ENCODE measurements at places on chromosomes 3 and 15.

GRCh38 chr3:50303013-50303815, at the start of gene HYAL1:
HYAL1 (minus strand) TSS chr3:50303574; CDS start chr3:50302956, 618 bp downstream.
- DNase-seq, result no peak

DNA sequence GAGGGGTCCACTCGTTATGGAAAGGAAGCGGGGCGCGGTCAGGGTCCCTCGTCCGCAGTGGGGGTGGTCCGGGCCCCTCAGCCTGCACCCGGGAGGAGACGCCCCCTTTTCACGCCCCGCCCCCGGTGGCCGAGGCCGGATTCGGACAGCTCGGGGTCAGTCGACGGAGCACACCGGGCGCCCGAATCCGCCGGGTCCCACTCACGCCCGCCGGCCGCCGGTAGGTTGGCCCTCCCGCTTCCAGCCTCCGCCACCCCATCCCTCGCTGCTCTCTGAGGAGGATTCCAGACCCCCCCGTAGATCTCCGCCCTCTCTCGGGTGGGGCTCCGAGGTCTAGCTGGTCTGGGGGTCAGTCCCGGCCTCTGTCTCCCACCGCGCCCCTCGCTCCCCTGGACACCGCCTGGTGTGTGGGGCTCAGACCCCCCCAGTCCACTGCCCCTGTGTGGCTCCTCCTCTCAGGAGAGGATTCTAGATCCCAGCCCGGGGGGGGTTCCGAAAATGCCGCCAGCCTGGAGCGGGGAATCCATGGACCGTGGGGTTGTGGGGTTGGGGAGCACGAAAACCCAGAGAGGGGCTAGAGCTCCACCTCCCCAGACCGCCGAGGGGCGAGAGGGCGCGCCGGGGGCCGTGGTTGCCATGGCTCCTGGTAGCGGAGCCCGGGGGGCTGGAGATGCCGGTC, 725 bp downstream of the CHL1 start:
- DNase-seq, result no peak

- DNase-seq, result no peak
Observed at GRCh38 chr3:99111235-99111634, 209.7 kb upstream of the DCBLD2 start.

GRCh38 chr3:48039487-48040190, 23.4 kb upstream of the MAP4 start:
- peak; percentile 85 for DNase-seq

DNA sequence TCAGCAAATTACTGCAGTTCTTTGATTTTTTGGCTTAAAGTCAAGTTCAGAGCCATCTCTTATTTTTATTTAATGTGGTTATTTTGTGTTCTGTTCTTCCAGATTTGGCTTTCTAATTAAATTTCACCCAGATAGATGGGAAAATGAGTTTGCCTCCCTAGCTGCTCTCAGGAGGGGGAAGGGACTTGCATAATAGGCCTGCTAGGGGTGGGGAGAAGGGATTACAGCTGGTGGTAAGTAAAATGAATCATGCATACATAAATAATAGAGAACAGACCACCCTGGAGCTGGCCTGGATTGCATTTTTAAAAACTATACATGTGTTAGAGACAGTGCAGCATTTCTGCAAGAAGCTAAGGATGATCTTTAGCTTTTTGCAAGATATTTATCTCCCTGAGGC, 3.9 kb upstream of the PXYLP1 start:
- DNase-seq, result no peak

GRCh38 chr3:118181274-118181673, 853.4 kb downstream of the IGSF11 start:
- no peak for DNase-seq

- no peak for DNase-seq
Observed at GRCh38 chr3:43638594-43639447, 17.0 kb upstream of the ANO10 start.

DNA sequence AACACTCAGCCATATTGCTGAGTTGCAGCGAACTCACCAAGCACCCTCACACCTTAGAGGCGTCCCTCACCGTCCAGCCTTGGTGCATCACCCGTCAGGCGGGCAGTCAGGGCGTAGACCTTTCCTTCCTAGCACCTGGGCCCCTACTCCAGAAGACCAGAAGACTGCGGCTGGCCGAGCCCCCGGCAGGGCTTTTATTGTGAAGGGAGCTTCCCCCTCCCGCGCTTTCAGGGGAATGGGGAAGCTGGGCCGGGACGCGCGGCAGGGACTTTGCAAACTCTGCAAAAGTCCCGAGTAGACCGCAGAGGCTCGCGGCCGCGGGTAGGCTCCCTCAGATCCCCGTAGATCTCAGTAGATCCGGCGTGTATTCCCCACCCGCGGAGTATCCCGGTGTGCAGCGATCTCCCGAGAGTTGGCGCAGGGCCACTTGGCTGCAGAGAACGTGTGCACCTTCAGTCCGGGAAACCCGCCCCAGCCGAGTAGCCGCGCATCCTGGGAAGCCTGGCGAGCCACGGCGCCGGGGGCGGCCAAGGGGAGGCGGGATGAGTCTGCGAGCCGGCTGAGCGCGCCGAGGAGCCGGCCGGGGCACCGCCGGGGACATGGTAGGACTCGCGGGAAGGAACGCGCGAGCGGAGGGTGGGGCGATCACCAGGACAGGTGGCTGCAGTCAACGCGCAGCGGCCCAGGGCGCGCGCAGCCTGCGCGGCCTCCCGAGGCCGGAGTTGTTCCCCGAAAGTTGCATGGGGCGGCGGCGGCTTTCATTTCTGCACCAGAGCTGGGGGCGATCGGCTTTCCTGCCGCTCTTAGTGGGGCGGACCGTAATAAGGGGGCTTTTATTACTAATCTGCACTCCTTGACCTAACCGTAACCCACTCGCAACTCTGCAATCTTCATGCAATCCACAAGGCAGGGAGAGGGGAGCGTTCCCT, at the start of gene GASK1A:
GASK1A (plus strand) TSS at position 268 of the 929 bp plus-strand sequence; CDS start at position 600, 332 bp downstream.
- DNase-seq, result no peak

GRCh38 chr3:116897382-116897781, 187.8 kb downstream of the TUSC7 start:
- no peak for DNase-seq

- DNase-seq, result no peak
Observed at GRCh38 chr15:32880642-32881041, 162.8 kb downstream of the GREM1 start.

DNA sequence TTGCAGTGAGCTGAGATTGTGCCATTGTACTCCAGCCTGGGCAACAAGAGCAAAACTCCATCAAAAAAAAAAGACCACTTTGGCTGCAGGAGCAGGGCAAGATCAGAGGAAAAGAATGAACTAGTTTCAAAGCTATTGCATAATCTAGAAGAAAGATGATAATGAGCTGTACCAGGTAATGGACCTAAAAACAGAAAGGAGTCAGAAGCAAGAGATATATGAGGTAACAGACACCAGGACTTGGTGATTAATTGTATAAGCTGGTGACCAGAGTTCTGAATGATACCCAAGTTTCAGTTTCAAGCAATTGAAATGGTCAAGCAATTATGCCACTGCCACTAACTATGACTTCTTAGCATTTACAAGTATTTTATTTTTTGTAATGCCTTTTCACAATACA, 2.9 kb downstream of the POLQ start:
- no peak for DNase-seq

- no peak for DNase-seq
Observed at GRCh38 chr15:69723404-69724096, 270.9 kb downstream of the RPLP1 start.

DNA sequence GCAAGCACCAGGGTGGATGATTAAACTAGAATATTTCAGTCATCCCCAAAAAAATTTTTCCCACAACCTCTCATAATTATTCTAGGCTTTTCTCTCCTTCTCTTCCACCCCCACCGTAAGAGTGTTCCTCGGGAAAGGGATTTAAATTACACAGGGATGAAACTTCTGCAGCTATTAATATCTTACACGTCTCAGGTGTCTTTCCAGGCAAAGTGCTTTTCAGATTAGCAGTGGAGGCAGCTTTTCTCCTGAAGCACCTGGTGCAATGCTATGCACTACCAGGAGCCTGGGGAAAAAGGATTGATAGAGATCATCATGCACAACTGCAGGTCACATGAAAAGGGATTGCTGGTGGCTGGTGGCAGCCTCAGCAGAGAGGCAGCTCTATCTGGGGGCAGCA, 250.4 kb downstream of the NTRK3 start:
- no peak for DNase-seq

DNA sequence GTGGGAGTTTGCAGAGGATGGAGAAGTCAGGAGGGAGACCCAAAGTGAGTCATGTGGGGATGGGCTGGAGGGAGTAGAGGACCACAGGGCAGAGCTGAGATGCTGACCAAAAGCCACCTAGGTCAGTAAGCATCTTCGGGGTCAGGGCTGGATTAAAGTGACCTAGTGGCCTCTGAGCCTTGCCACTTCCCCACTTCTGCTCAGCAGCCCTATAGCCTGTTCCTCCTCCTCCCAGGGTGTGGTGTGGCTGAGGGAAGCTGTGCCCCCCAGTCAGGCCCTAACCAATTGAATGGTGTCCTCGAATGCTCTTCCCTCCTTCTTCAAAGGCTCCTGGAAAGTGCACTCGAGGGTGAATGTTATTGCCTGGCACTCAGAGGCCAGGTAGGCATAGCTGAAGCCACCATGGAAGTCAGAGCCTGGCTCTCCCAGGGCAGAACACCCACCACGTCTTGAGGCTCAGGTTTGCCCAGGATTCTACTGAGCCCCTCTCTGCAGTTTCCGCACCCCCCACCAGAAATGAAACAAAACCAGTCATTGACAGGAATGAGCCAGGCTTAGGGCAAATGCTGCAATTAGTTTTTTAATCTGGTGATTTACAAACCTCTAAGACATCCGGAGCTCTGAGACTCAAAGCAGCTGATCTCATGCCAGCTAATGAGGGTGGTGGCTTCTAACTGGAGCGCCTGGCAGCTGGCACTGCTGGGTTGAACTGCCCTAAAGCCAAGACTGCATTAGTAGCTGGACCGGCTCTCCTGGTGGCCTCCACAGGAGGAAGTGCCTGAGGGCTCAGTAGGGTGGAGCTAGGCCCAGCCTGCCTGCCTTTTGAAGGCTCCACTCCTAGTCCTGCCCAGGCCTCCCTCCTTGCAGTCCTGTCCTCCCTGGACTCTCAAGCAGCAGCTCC, 26.0 kb upstream of the VIPR1 start:
- DNase-seq, result no peak

DNA sequence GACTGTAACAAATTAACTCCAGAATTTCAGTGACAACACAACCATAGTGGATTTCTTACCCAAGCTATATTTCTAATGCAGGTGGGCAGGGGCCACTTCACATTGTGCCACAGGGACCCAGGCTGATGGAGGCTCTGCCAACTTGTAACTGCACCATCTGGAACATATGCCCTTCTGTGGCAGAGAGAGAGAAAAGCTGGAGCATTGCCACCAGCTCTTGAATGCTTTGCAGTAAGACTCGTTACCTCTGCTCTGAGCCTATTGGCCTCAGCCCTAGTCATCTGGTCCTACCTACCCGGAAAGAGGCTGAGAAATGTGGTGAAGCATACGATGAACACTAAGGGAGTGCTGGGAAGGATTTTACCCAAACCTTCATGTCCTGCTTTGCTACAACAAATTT, 587.1 kb downstream of the ZNF385D start:
- no peak for DNase-seq

DNA sequence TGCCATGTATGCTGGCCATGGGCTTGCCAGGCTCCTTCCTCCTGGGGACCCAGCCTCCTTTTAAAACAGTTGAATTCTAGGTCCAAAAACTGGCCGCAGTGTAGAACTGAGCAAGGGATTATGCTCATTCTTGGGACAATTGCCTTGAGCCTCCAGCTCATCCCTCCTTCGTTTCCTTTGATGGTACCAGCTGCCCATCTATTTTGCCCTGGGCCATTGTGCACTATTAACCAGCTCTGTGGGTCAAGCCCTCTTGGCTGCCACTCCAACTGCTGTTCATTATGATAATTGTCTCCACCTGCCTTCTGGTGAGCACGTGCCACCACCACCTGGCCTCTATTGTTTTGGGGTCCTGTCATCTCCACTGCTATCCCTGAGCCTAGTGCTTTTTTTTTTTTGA, 75.8 kb upstream of the SYN2 start:
- no peak for DNase-seq

- DNase-seq, result no peak
Observed at GRCh38 chr3:17942856-17943255, 200.4 kb upstream of the TBC1D5 start.

DNA sequence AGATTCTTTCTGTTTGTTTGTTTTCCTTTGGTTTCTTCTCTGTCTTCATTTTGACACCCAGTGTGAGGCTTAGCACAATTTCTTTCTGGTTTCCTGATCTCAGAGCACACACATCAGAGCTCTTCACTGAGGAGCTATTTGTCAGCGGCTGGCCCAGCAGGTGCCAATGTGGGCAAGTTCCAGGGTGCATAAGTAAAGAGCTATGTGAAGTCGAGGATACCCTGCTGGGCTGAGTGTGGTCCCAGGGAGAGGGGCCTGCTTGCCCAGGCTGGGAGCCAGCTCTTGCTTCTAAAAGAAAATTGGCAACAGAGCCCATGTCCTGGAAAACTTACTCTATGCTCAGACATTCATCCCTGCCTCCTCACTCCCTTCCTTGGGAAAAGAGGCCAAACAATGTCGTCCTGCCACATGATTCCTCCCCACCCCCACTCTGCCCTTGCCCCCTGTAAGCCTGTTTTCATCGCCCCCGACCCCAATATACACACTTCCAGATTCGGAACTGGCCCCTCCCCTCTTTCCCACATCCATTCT, 101.2 kb downstream of the ST8SIA2 start:
- DNase-seq, result peak; percentile 10

- no peak for DNase-seq
Observed at GRCh38 chr3:15528854-15529537, 7.5 kb upstream of the COLQ start.

DNA sequence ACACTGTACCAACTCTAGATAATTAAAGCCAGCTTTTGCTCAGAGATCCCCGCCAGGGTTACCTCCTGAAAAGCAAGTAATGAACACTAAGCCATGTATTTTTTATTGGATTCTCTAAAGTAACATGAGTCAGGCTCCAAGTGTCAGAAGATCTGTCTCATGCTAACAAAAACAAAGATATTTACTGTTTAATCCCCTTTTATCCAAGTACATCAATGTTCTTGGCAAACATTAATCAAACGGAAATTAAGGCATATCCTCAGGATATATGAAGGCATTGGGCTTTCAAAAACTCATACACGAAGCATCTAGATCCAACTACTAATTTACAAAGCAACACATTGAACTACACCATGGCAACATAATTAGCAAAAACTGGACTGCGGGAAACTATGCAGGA, 37.2 kb downstream of the MYO5A start:
- no peak for DNase-seq

GRCh38 chr15:91896341-91897055, 43.0 kb downstream of the SLCO3A1 start:
- DNase-seq, result no peak

DNA sequence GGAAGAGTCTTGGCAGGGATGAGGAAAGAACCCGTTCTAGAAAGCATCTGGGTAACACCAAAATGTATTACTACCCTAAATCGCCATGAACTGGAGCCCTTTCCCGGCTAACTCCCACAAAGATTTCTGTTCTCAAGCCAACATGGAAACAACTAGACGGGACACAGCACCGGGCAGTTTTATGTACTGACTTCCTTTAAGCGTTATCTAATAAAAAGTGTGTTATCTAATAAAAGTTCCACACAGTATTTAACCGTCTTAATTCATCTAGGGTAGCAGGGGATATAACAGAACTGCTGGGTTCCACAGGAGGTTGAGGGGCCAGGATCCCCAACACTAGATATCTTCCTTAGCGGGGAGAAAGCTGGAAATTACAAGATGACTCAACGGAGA, 347 bp upstream of the C3orf62 start:
- peak; percentile 20 for DNase-seq
